Dermis lymphatic vessel endothelial cell (primary cell): ENCODE measurements at places on chromosomes 1 and 21. TPM values are rescaled to one million over a fixed set of nuclear protein-coding genes. Genes with fewer than 3 reads are reported as not detected.

Gene OR2T29
- not detected in 2 replicates for total RNA-seq

Gene ANGPTL3
- not detected in 2 replicates for total RNA-seq

Gene MAP3K7CL
- total RNA-seq = 2.1 and 3.9 TPM in 2 replicates

Gene PRAMEF7
- not detected in 2 replicates for total RNA-seq

Gene SHISA4
- total RNA-seq = 5.2 and 8.0 TPM in 2 replicates

Gene LAX1
- under 0.01 TPM in 1 of 2 replicates, not detected in the other for total RNA-seq

Gene BEND5
- 2.9 and 4.8 TPM in 2 replicates for total RNA-seq

Gene S100A8
- not detected in 2 replicates for total RNA-seq

Gene SPRR2B
- total RNA-seq = not detected in 2 replicates

Gene CHIA
- not detected in 2 replicates for total RNA-seq

Gene FAM229A
- total RNA-seq = 0.86 and 0.98 TPM in 2 replicates

Gene FMO1
- total RNA-seq = not detected in 2 replicates

Gene PTPRC
- not detected in 2 replicates for total RNA-seq

Gene ADCY10
- total RNA-seq = 0.11 TPM in 1 of 2 replicates, not detected in the other

Gene RSPH1
- not detected in 2 replicates for total RNA-seq

Gene MATN1
- total RNA-seq = 0.09 TPM in 1 of 2 replicates, not detected in the other

Gene SPRR4
- total RNA-seq = not detected in 2 replicates

Gene SPRR2D
- not detected in 2 replicates for total RNA-seq

Gene ADAMTSL4
- total RNA-seq = 0.11 and 0.34 TPM in 2 replicates

Gene COL16A1
- 0.26 and 0.87 TPM in 2 replicates for total RNA-seq

Gene LCE3E
- total RNA-seq = not detected in 2 replicates

Gene FAM163A
- total RNA-seq = 0.09 and 0.33 TPM in 2 replicates

Gene MR1
- total RNA-seq = 1.1 and 1.6 TPM in 2 replicates

Gene LRRC71
- total RNA-seq = 0.11 and 0.43 TPM in 2 replicates

Gene VCAM1
- 0.26 and 0.43 TPM in 2 replicates for total RNA-seq

Gene GIPC2
- 39.4 and 41.4 TPM in 2 replicates for total RNA-seq

Gene KRTAP10-10
- total RNA-seq = not detected in 2 replicates

Gene ANXA9
- total RNA-seq = not detected in 2 replicates

Gene A3GALT2
- total RNA-seq = 0.09 TPM in 1 of 2 replicates, not detected in the other

Gene FGR
- total RNA-seq = 0.22 and 0.26 TPM in 2 replicates

Gene KRTAP19-3
- total RNA-seq = not detected in 2 replicates

Gene CRYAA
- total RNA-seq = not detected in 2 replicates

Gene NMNAT2
- total RNA-seq = 0.33 and 0.34 TPM in 2 replicates

Gene KCNE2
- not detected in 2 replicates for total RNA-seq

Gene SUSD4
- total RNA-seq = 0.09 and 0.11 TPM in 2 replicates

Gene DISC1
- 3.8 and 7.8 TPM in 2 replicates for total RNA-seq

Gene INTS3
- 15.0 and 18.9 TPM in 2 replicates for total RNA-seq

Gene CENPL
- total RNA-seq = 4.7 and 5.3 TPM in 2 replicates
